Right kidney (tissue), 9 donors: ENCODE measurements at places on chromosomes 5 and 9.

GRCh38 chr5:72074251-72074650 lies 33.0 kb upstream of the MAP1B start:
- no peak for DNase-seq

DNA sequence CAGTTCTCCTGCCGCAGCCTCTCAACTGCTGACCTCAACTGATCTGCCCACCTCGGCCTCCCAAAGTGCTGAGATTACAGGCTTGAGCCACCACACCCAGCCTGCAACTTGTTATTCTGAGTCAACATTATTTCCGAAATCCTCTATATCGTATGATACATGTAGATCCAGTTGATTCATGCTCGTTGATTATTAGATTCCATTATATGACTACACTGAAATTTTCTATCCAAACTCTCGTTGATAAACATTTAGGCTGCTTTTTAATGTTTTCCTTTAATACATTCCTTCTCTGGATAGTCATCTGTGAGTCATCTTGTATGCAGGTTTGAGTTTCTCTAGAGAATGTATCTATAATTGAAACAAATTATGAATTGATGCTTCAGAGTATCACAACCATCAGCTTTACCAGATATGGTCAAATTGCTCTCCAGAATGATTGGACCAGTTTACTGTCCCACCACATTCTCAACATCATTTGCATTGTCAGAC lies 4.1 kb downstream of the CDK7 start:
- DNase-seq, result no peak

DNA sequence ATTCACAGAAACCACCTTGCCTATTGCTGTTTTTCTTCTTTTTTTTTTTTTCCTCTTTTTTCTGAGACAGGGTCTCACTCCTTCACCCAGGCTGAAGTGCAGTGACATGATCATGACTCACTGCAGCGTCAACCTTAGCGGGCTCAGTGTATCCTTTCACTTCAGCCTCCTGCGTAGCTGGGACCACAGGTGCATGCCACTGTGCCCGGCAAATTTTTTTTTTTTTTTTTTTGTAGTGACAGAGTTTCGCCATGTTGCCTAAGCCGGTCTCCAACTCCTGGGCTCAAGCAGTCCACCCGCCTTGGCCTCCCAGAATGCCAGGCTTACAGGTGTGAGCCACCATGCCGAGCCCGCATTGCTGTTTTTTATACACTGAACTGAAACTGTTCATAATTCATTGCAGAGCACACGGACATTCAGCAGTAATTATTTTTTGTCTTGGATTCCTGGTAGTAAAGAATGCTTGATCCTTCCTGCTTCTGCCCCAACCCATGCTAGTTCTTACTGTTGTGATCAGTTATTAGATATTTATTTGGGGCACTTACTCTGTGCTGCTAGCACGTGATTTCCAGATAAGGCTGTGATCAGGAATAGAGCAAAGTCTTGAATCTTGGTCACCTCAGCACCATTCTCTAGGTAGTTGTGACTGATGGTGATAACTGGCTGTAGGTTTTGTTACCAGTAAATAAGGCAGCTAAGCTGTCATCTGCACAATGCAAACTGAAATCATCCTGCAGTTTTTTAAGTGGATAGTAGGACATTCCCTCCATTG lies 14.0 kb downstream of the MAP3K1 start:
- DNase-seq, result no peak

DNA sequence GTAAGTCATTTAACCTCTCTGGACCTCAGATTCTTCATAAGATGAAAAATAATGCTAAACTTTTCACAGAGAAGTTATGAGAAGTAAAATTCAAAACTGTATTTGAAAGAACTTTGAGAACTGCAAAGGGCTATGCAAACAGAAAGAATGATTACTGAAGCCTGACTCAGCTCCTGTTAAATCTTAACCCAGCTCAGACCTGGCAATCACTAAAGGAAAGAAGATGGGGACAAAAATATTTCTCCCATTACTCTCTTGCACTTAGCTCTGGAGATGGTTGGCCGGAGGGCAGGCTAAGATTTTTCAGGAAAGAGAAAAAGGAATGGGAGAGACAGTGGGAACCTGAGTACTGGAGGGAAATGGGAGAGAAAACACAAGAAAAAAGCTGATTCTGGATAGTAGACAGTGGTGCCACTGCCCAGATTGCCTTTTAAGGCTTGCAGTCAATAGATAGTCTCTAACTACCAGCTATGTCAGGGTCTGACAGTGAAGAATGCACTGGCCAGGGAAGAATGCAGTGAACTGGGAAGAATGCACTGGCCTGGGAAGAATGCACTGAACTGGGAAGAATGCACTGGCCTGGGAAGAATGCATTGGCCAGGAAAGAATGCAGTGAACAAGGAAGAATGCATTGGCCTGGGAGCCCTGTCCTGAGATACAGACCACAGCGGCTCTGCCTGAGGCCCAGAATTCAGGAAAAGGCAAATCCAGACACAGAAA lies 25.2 kb upstream of the CEMIP2 start:
- no peak for DNase-seq

GRCh38 chr5:118796081-118796480 lies 192.3 kb downstream of the DTWD2 start:
- DNase-seq, result no peak

GRCh38 chr5:25716680-25717079 lies 1071.9 kb upstream of the CDH10 start:
- no peak for DNase-seq

GRCh38 chr5:42628821-42629220 lies 127.8 kb upstream of the CCDC152 start:
- DNase-seq, result no peak

- DNase-seq, result no peak
Observed at GRCh38 chr5:56525113-56525512, 290.2 kb upstream of the MAP3K1 start.
